ENCODE measurements at places on chromosomes 12 and 14.

DNA sequence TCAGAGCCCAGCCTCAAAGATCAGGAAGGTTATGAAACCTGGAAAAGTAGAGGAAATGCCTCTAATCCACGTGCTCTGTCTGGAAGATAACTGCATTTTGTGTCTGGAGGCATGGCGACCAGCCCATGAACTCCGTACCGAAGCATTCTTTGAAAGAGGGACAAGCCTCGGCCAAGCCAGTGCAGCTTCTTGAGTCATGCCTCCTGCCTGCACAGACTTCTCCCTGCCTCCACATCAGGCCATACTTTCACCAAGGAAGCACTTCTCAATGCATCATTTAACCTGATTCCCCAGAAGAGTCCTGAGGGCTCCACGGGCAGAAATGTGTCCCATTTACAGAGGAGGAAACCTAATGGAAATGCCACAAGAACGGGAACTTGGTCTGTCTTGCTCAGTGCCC is 3.4 kb downstream of the ACTN1 start:
- no peak for DNase-seq

DNA sequence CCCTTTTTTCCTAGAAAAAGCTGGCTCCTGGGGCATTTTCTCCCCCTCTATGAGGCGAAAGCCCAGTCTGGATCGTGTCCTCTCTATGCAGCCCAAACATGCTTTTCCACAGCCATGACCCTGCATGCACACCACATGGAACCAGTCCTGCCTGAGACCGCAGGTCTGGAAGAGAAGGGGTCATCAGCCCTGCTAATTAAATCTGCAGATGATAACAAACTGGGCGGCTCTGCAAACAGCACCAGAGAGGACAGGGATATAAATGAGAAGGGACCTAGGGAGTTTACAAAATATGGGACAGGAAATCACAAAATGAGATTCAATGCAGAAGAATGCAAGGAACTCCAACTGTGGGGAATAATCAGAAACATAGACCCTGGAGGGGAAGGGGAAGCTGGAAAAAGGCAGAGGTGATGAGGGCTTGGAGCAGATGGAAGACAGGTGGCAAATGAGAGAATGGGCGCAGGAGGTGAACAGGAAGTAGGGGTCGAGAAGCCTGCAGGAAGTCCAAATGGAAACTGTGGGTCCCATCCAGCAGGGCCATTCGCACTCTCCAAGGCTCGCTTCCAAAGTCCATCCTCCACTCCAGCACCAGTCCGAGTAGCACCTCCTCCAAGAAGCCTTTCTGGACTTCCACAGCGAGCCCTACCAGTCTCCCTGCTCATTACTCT is 76.3 kb downstream of the ANO2 start:
- DNase-seq, result no peak

DNA sequence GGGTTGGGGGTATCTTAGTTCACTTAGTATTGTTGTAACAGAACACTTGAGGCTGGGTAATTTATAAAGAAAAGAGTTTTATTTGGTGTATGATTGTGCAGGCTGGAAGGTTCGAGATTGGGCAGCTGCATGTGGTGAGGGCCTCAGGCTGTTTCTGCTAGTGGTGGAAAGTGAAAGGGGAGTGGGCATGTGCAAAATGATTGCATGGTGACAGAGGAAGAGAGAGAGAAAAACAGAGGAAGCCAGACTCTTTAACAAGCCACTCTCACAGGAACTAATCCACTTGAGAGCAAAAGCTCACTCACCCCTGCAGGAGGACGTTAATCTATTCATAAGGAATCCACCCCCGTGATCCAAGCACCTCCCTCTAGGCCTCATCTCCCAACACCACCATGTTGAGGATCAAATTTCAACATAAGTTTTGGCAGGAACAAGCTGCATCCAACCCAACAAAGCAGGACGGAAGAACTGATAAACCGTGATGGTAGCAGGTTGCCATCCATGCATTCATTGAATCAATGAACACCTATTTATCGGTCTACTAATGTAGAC is 165.0 kb upstream of the GZMB start:
- DNase-seq, result no peak

- DNase-seq, result no peak
These were observed 10.6 kb upstream of the PLEKHD1 start for GRCh38 chr14:69473946-69474345.

DNA sequence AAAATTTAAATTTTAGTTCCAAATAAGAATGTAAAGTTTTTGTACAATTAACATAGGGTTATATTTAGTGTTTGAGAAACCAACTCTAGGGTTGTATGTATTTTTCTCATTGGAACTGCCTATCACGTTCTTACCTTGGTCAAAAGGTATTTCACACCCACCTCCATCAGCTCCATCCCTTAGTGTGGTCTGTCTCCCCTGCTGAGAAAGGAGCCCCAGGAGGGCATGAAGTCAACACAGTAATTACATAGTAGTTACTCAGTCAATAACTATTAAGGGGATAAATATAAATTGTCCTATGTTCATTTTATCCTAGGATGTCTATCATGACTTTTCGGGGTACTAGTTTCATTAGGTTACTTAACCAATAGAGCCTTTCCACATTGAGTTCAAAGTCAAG is 106.3 kb downstream of the AKAP6 start:
- no peak for DNase-seq

- no peak for DNase-seq
These were observed 4.2 kb downstream of the HSPB8 start for GRCh38 chr12:119182701-119183493.

GRCh38 chr14:22871224-22872032 is at the start of gene LRP10:
Gene LRP10, plus strand, starts transcription at chr14:22871740. Its CDS starts 564 bp downstream, at chr14:22872304.
- DNase-seq, result peak; percentile 90

DNA sequence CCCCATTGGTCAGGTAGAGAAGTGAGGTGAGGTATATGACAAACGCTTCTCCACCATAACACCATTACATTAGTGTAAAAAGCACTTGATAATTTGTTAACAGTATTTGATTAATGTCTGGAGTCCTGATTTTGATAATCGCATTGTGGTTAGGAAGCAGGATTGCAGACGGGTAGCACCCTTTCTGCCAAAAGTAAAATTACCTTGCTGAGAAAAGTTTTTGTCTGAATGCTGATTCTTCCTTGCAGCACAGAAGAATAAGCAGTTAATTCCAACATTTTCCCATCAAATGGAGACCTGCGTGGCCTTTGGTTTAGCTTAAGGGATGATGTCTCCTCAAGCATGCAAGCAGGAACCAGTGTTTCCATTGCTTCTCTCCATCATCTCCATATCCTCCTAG is 1090.2 kb upstream of the TMEM132C start:
- no peak for DNase-seq
